Muscle of back (tissue), 13 donors: ENCODE measurements at places on chromosomes 1 and 21.

- peak; percentile 59 for DNase-seq
Measured at GRCh38 chr1:30522031-30523004, 201.1 kb downstream of the MATN1 start.

DNA sequence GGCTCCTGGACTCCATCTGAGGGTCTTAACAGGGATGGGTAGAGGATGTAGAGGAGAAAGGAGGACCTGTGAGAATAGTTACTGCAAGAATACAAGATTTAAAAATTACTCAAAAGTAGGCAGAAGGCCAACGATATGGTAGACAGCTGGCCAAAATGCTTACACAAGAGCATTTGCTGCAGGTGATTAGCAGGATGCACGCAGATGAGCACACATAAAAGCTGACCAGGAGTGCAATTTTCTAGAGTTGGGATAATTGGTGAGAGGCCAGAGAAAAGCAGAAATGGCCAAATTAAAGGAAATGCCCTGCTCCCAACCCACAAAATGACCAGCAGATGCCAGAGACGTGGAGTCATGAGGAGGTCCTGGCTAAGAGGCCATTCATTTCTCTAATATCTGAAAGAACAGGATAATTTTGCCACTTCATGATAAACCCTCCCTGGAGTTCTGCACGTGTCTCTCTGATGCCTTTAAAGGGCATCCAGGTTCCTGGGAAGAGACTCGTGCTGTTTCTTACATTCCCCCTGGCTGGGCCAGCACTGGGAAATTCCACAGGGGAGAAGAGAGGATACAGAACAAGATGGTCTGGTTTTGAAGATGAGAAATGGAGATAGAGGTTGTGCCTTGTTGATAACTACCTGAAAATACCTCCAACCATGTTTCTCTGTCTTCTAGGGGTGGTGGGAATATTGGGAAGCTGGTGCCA lies 62.3 kb upstream of the KCNA3 start:
- no peak for DNase-seq

GRCh38 chr1:40842207-40842606 lies 20.0 kb downstream of the CITED4 start:
- DNase-seq, result no peak

DNA sequence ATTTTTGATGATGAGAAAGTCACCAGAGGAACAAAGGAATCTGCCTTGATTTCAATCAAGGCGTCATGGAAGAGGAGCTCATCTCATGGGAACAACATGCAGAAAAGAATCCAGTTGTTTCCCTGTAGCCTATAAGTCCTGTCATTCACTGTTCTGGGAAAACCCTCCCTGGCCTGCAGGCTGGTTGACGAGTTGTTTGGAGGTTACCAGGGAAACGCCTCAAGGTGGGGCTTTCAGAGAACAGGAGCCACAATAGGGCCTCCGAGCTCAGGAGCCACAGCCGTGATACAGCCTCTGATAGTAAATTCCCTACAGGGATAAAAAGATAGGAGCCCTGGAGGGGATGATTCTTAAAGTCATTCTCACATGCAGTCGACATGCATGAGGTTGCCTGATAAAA lies 135.2 kb downstream of the PSMG1 start:
- no peak for DNase-seq

DNA sequence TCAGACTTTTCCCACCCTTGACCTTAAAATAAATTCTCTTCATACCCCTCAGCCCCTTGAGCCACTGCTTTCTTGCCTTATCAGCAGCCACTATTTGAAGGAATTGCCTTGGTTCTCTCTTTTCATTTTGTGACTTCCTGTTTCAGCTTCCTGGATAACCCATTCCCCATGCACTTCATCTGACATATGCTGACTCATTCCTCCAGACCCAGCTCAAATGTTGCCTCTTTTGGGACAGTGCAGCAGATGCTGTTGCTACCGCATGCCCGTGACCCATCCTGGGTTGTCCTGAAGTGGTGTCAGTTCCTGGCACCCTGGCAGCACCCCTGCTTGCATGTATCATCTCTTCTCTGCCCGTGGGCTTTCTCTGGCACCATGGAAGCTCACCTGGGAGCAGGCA lies 496.1 kb downstream of the PTPRU start:
- DNase-seq, result no peak

DNA sequence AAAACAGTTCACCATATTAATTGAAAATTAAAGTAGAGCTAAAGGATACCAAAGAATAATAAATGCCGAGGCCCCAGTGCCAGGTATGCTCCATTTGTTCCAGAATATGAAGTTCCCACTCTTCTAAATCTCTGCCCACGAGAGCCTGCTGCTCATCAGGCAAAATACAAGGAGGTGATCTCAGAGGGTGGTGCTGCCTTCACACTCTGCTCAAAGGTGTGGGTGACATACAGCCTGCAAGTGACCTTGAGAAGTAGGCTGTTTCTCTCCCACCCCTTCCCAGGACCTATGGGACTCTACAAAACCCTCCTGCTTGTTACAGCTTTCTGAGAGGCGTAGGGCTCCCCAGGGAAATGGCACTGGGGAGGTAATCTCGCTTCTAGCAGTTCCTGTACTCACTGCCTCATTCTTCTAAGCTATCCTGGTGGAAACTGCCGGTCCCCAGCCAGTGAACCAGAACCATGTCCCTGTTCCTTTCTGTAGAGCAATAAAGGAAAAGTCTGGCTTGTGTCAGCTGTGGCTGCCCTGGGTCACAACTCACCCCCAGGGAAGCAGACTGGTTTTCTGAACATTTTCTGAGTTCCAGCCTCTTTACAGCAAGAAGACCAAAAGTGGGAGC lies 26.9 kb upstream of the DPT start:
- no peak for DNase-seq

- DNase-seq, result no peak
Measured at GRCh38 chr1:38071312-38072256, 25.0 kb upstream of the POU3F1 start.

GRCh38 chr1:226831953-226832352 lies 38.5 kb upstream of the PSEN2 start:
- no peak for DNase-seq

DNA sequence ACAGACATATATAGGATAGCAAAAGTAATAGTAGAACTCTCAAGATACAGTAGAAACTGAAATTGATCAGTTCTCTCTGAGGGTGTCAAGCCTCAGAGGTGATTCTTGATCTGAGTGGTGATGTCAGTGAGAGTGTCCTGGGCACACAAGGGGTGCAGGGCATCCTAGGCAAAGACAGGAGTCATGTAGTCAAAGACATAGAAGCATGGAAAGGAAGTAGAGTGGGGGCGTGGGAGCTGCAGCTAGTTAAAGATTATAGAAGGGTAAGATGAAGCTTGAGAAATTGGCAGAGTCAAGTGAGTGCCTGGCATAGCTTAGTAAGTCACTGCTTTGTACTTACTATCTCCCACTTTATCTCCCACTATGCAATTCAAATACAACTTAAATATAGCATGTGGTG lies 22.8 kb downstream of the CDC7 start:
- DNase-seq, result no peak

GRCh38 chr1:95023399-95024043 lies 49.2 kb downstream of the ALG14 start:
- DNase-seq, result peak; percentile 53

DNA sequence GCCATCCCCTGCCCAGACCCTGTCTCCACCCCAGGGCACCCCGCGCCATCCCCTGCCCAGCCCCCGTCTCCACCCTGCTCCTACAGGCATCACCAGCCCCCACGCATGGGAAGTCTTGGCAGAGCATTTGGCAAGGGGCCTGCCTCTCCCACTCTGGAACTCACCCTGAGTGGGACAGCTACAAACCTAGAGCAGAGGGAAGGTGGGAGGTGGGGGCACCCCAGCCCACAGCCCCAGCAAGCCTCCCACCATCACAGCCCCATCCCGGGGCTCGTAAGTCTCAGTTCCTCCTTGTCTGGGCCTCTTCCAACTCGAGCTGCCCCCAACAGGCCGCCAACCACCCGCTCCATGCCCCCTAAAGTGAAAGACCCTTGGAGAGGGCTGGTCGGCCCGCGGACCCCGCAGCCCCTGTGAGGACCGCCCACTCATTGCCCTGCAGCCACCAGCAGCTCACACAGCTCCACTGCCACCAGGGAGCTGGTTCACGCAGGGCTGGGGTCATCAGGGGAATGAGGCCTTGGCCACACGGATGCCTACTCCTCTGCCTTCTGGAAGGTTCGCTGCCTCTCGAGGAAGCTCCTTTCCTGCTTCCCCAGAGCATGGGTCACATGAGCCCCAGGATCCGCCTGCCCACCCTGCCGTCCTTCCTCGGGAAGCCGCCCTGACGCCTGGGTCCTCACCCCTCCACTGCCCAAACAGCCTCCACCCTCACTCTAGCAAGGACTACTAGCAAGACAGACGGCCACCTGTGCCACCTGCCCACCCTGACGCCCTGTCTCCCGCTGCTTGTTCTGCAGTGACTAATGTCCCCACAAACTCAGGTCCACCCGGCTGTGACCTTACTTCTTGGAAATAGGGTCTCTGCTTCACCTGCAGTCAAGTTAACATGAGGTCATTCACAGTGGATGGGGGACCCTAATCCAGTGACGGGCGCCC lies 14.4 kb downstream of the MEGF6 start:
- no peak for DNase-seq

- DNase-seq, result no peak
Measured at GRCh38 chr1:26730695-26731094, 34.9 kb downstream of the ARID1A start.

DNA sequence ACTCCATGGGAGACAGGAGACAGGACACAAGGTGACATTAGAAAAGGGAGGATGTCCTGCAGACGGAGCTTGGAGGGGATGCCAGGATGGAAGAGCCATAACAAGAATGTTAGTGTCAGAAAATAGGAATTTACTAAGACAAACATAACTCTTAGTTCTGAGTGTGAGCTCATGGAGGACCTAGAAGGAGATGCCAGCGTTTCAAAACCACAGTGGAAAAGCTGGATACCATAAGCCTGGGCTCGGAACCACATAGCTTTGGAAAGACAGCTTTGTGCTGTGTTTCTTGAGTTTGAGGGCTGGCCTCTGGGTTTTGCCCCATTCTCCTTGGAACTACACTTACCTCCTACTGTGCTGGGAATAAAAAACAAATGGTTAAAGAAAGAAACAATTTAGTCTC lies 128.4 kb downstream of the S1PR1 start:
- no peak for DNase-seq

DNA sequence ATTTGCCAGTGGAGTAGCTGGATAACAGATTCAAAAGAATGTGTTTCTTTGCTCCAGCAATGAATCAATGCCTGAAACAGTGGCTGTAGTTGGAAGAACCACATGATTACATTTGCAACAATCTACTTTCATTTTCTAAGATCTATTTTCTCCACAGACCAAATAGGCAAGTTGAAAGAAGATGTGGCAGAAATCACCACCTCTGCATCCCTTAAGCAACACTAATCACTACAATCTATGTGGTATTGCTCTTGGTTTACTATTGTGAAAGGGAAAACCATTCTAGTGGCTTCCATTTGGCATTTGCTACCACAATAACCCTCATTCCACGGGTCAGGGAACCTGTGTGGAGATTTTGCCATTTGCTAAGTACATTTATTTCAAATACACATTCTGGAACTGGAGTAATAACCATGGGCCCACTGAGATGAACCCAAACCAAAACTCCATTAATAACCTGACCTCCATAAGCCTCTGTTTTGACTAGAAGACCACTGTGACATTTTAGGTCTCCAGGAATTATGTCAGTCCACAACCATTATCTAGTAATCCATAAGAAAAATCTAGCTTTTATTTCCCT lies 66.3 kb downstream of the C1orf185 start:
- no peak for DNase-seq

DNA sequence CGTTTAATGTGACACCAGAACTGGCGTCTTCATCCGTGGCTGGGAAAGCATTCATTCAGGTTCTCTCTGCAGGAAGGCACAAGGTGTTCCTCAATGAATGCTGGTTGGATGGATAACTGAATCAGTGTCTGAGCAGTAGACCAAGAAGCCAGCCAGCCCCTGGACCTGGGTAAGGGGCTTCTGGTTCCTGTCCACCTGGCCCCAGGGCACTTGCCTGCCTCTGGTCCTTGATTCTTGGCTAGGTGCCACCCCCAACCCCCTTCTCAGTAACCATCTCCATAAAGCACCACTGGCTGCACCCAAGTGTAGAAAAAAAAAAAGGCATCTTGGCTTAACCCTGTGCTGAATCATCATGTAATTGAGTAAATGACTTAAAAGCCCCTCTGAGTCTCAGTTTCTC lies 59.1 kb downstream of the KCND3 start:
- no peak for DNase-seq

GRCh38 chr1:164504749-164505148 lies 54.2 kb upstream of the PBX1 start:
- no peak for DNase-seq

DNA sequence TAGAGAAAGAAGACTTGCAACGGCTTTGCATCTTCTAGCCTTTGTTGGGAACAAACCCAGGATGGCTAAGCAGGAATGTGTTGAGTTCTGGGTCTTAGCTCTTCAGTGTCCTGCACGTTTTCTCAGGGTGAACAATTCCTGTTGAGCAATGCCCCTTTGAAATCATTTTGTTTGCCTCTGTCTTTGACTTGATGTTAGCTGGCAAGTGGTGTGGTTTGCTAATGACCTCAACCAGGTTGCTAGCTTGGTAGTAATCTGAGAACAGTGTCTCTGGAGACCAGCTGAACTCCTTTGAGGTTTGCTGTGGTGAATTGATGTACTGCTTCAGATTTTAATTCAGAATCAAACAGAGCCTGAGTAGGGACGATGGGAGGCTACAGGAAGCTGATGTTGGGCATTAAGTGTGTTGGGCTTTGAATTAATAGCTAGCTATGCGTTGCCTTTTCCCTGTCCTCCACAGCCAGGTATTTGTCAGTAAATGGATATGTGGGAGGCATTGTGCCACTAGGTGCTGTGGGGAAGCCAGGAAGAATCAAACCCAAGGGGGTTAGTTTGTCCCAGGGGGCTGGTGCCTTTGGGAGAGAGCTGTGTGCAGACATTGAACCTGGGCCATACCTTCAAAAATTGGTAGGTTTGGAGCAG lies 23.3 kb upstream of the SRSF10 start:
- DNase-seq, result no peak
